ENCODE measurements at places on chromosomes 2 and 18. TPM values are rescaled to one million over a fixed set of nuclear protein-coding genes. Genes with fewer than 3 reads are reported as not detected.

Gene MFSD2B
- 0.23 TPM for polyA plus RNA-seq

Gene AP1S3
- 0.87 TPM for polyA plus RNA-seq

Gene MATN3
- 4.8 TPM for polyA plus RNA-seq

Gene DYNAP
- not detected for polyA plus RNA-seq

Gene KRTCAP3
- 4.9 TPM for polyA plus RNA-seq

Gene RAB3GAP1
- polyA plus RNA-seq: 21.7 TPM

DNA sequence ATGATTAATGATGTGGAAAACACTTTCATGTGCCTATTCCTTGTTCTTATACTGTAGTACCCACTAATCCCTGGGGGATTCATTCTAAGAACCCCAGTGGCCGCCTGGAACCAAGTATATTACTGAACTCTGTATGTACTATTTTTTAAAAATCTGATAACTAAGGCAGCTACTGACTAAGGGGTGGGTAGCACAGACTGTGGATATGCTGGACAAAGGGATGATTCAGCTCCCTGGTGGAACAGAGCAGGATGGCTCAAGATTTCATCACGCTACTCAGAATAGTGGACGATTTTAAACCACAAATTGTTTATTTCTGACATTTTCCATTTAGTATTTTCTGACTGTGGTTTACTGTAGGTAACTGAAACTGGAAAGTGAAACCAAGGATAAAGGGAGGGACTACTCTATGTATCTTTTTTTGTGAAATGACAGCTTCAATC, 41.8 kb upstream of the CDC42EP3 start:
- no peaks in the 10 kb centered on the region for H3K36me3 ChIP-seq
- no peaks in the 10 kb centered on the region for H3K4me1 ChIP-seq
- H3K27ac ChIP-seq: no peak overlapping the region

GRCh38 chr18:13278062-13278630, 59.6 kb downstream of the LDLRAD4 start:
- no peaks in the 10 kb centered on the region for H3K36me3 ChIP-seq
- no peak overlapping the region for H3K27ac ChIP-seq
- H3K4me1 ChIP-seq: peaks cover 13% of the 10 kb centered on the region
- no peaks in the 10 kb centered on the region for H3K27me3 ChIP-seq
- H3K4me3 ChIP-seq: no peak overlapping the region

- no peak for DNase-seq
- H3K4me3 ChIP-seq: no peak overlapping the region
- no peaks in the 10 kb centered on the region for H3K36me3 ChIP-seq
- no peaks in the 10 kb centered on the region for H3K27me3 ChIP-seq
- H3K4me1 ChIP-seq: peaks cover 31% of the 10 kb centered on the region
Observed at GRCh38 chr2:217438821-217439220, 564.0 kb downstream of the TNS1 start.

DNA sequence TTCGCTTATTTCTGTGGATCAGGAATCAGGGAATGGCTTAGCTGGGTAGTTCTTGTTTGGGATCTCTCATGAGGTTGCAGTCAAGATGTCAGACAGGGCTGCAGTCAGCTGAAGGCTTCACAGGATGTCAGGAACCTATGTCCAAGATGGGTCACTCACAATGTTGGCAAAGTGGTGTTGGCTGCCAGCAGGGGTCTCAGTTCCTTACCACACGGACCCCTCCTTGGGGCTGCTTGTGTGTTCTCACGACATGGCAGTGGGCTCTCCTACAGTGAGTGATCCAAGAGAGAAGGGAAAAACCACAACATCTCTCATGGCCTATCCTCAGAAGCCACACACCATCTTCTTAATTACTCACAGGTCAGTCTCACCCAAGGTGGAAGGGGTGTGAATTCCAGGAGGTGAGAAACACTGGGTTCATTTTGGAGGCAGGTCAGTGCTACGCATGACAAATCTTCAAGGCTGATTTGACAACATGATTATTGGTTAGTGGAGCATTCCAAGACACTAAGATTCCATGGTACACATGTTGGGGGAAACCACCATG, 1.3 kb upstream of the ANTXR1 start:
- no peaks in the 10 kb centered on the region for H3K36me3 ChIP-seq
- DNase-seq: no peak
- peaks cover under 1% of the 10 kb centered on the region for H3K27me3 ChIP-seq
- H3K27ac ChIP-seq: no peak overlapping the region
- no peak overlapping the region for H3K4me3 ChIP-seq

DNA sequence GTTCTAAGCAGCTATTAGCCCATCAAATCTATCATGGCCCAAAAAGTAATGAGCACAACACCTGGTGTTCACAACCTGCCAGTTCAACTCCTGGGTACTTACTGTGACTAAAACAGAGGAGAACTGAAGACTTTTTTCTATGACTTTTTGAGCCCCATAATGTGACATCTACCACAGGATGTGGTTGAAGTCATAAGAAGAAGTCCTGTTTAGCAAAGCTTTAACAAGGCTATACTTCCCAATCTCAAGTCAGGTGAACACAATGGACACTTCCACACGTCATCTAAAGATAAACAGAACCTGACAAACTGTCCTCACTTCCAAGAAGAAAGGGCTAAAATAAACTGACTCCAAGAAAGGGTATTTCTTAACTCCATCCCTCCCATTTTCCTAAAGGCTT, 138.8 kb downstream of the ATAD2B start:
- no peak for DNase-seq
- no peak overlapping the region for H3K4me3 ChIP-seq
- no peak overlapping the region for H3K27ac ChIP-seq
- H3K36me3 ChIP-seq: no peaks in the 10 kb centered on the region
- H3K27me3 ChIP-seq: no peaks in the 10 kb centered on the region

GRCh38 chr2:183123117-183123958, 905 bp upstream of the NUP35 start:
- H3K27me3 ChIP-seq: no peaks in the 10 kb centered on the region
- H3K4me1 ChIP-seq: peaks cover 3% of the 10 kb centered on the region
- DNase-seq: no peak
- H3K36me3 ChIP-seq: no peaks in the 10 kb centered on the region

DNA sequence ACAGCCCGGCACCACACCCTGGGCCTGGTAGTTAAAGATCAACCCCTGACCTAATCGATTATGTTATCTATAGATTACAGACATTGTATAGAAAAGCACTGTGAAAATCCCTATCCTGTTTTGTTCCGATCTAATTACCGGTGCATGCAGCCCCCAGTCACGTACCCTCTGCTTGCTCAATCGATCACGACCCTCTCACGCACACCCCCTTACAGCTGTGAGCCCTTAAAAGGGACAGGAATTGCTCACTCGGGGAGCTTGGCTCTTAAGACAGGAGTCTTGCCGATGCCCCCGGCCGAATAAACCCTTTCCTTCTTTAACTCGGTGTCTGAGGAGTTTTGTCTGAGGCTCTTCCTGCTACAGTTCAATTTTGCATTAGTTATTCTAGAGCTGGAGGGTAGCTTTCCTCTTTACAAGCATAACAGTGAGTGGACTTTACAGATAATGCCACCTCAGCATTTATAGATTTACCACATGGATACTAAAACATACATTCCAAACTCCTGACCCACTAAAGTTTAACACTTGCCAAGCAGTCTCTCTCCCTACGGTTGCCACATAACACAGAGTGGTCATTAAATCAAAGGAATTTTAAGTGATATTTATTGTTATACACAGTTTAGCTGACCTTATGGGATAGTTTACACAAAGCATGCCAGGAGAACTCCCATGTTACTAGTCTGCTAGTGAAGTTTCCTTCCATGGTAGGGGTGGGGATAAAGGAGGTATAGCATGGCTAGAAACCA, 101.0 kb downstream of the EVA1A start:
- peaks cover 3% of the 10 kb centered on the region for H3K4me1 ChIP-seq
- no peak overlapping the region for H3K4me3 ChIP-seq
- H3K27ac ChIP-seq: no peak overlapping the region
- DNase-seq: peak; percentile 46
- no peaks in the 10 kb centered on the region for H3K36me3 ChIP-seq

DNA sequence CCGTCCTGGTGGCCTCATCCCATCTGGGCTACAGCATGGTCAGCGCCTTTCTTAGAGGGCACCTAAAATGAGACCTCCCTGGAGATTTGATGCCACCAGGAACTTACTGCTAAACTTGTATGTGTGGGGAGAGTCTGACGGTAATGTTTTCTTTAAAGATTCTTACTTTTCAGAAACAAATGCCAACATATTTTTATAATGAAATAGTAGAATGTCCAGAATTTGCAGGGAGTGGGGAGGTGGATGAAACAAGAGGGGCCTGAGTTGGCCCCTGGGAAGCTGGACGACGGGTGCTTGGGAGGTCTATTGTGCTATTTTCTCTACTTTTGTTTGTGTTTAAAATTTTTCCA, 118.8 kb upstream of the CTDP1 start:
- H3K4me1 ChIP-seq: no peaks in the 10 kb centered on the region
- no peak for DNase-seq
- no peak overlapping the region for H3K4me3 ChIP-seq
- no peaks in the 10 kb centered on the region for H3K36me3 ChIP-seq

- H3K4me3 ChIP-seq: no peak overlapping the region
- H3K27me3 ChIP-seq: peaks cover 14% of the 10 kb centered on the region
- H3K36me3 ChIP-seq: no peaks in the 10 kb centered on the region
- H3K4me1 ChIP-seq: no peaks in the 10 kb centered on the region
Observed at GRCh38 chr2:106868275-106868674, 17.7 kb downstream of the ST6GAL2 start.

GRCh38 chr2:151973901-151974199, 125.0 kb downstream of the CACNB4 start:
- no peak overlapping the region for H3K27ac ChIP-seq
- no peak overlapping the region for H3K4me3 ChIP-seq
- peak; percentile 34 for DNase-seq
- no peaks in the 10 kb centered on the region for H3K4me1 ChIP-seq

- DNase-seq: peak; percentile 46
- H3K4me3 ChIP-seq: no peak overlapping the region
- H3K4me1 ChIP-seq: peaks cover 8% of the 10 kb centered on the region
- no peak overlapping the region for H3K27ac ChIP-seq
- no peaks in the 10 kb centered on the region for H3K36me3 ChIP-seq
Observed at GRCh38 chr18:22110461-22110924, 58.9 kb upstream of the GATA6 start.
